ENCODE measurements at places on chromosomes 5 and 9. TPM values are rescaled to one million over a fixed set of nuclear protein-coding genes. Genes with fewer than 3 reads are reported as not detected.

SLC28A3 gene
- 8.2 TPM for total RNA-seq

ACSL6 gene
- 0.14 TPM for total RNA-seq

IQGAP2 gene
- not detected for total RNA-seq

TNC gene
- total RNA-seq, result 483 TPM

SPATA31D4 gene
- not detected for total RNA-seq

FREM1 gene
- 0.14 TPM for total RNA-seq

PPIC gene
- 40.7 TPM for total RNA-seq

PCDHB8 gene
- 0.57 TPM for total RNA-seq

GABBR2 gene
- total RNA-seq, result under 0.01 TPM

MYOZ3 gene
- total RNA-seq, result not detected

SIT1 gene
- total RNA-seq, result not detected

FXN gene
- 8.1 TPM for total RNA-seq

MYOT gene
- not detected for total RNA-seq

SLC34A3 gene
- total RNA-seq, result under 0.01 TPM

ANKRD31 gene
- total RNA-seq, result 0.34 TPM

PCDHB10 gene
- total RNA-seq, result under 0.01 TPM

SPEF2 gene
- total RNA-seq, result 2.3 TPM

VLDLR gene
- total RNA-seq, result 31.4 TPM

FBN2 gene
- 182 TPM for total RNA-seq

CA9 gene
- total RNA-seq, result 0.68 TPM

SLC6A18 gene
- total RNA-seq, result not detected

SCGB3A1 gene
- not detected for total RNA-seq

DRD1 gene
- not detected for total RNA-seq

TRIP13 gene
- total RNA-seq, result 1.0 TPM

TRIO gene
- 66.3 TPM for total RNA-seq

DMRTA1 gene
- total RNA-seq, result 5.5 TPM

TSSK1B gene
- under 0.01 TPM for total RNA-seq

HTR1A gene
- total RNA-seq, result not detected

CENPH gene
- 6.2 TPM for total RNA-seq

PTGS1 gene
- total RNA-seq, result 0.34 TPM

CRHBP gene
- total RNA-seq, result not detected

CDH9 gene
- not detected for total RNA-seq

OR1J2 gene
- not detected for total RNA-seq

LRRC8A gene
- total RNA-seq, result 294 TPM

ENTPD2 gene
- 3.1 TPM for total RNA-seq

SPINK4 gene
- total RNA-seq, result not detected

TAS2R1 gene
- total RNA-seq, result not detected

PCDHGC5 gene
- total RNA-seq, result 1.1 TPM

C5orf52 gene
- total RNA-seq, result not detected

CARTPT gene
- total RNA-seq, result not detected

LMX1B gene
- total RNA-seq, result 0.14 TPM
